ENCODE measurements at places on chromosomes 4 and X. TPM values are rescaled to one million over a fixed set of nuclear protein-coding genes. Genes with fewer than 3 reads are reported as not detected.

ADAMTS3 gene
- total RNA-seq = 1.5 TPM

NAP1L2 gene
- 0.29 TPM for total RNA-seq

SCD5 gene
- total RNA-seq = 5.6 TPM

MANBA gene
- total RNA-seq = 231 TPM

ADGRL3 gene
- under 0.01 TPM for total RNA-seq

HERC5 gene
- 2.0 TPM for total RNA-seq

ADGRG4 gene
- not detected for total RNA-seq

RENBP gene
- total RNA-seq = 6.6 TPM

MAGEA8 gene
- not detected for total RNA-seq

CCDC158 gene
- total RNA-seq = not detected

STOX2 gene
- 0.57 TPM for total RNA-seq

WDFY3 gene
- total RNA-seq = 105 TPM

AKAP4 gene
- not detected for total RNA-seq

CXCL8 gene
- total RNA-seq = 429 TPM

RNF150 gene
- 1.1 TPM for total RNA-seq

CHRDL1 gene
- not detected for total RNA-seq

GC gene
- total RNA-seq = not detected

ATP5ME gene
- 97.8 TPM for total RNA-seq

MAGEC1 gene
- not detected for total RNA-seq

ARHGAP24 gene
- 78.0 TPM for total RNA-seq

CXXC4 gene
- 0.14 TPM for total RNA-seq

ITGB1BP2 gene
- total RNA-seq = 2.0 TPM

PSAPL1 gene
- not detected for total RNA-seq

RHOXF2B gene
- total RNA-seq = not detected

FGFBP1 gene
- not detected for total RNA-seq

MAGEA1 gene
- not detected for total RNA-seq

TLL1 gene
- total RNA-seq = 0.22 TPM

FAM13A gene
- total RNA-seq = 18.2 TPM

ARHGEF38 gene
- not detected for total RNA-seq

EBP gene
- 127 TPM for total RNA-seq

H2BW2 gene
- total RNA-seq = not detected

OPRPN gene
- total RNA-seq = not detected

SSX2 gene
- not detected for total RNA-seq

XIAP gene
- total RNA-seq = 50.8 TPM

GUCY1A1 gene
- 0.14 TPM for total RNA-seq

SYAP1 gene
- total RNA-seq = 37.8 TPM

LDB2 gene
- total RNA-seq = 21.5 TPM

NWD2 gene
- total RNA-seq = not detected

PLS3 gene
- total RNA-seq = 153 TPM

Data from placental pericyte (primary cell).